Gastrocnemius medialis (tissue), 4 donors: ENCODE measurements at places on chromosomes 2 and 18.

- no peak for DNase-seq
Observed at GRCh38 chr2:191650896-191651773, 26.8 kb upstream of the NABP1 start.

DNA sequence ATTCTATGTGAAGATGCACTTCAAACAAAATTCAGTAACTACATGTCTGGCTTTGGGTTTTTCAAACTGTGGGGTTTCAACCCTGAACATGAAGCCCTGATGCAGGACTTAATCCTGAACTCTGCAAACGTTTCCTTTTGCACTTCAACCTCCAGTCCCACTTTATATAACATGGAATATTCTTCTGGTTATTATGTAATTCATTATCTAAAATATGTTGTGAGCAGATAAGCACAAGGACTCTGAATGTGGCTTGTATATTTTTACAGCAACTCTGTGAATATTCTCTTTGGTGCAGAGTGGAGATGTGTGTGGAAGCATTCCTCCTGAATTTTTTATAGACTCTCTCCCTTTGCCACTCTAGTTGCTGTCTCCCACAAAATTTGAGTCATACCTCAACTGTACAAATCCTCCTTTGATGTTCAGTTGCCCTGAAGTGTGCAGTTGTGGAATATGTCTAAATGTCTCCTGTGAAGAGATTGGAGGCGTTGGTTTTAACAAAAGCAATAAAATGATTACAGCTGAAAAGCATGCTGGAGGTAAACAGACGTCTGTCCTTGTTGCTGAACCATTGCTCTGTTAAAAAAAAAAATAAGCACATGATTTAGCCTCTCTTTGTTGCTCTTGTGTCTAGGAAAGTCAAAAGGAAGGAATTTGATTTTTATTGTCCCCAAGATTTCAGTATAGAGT, 205.1 kb upstream of the NRP2 start:
- DNase-seq = no peak

GRCh38 chr2:207831584-207832248, 62.0 kb upstream of the FZD5 start:
- no peak for DNase-seq

DNA sequence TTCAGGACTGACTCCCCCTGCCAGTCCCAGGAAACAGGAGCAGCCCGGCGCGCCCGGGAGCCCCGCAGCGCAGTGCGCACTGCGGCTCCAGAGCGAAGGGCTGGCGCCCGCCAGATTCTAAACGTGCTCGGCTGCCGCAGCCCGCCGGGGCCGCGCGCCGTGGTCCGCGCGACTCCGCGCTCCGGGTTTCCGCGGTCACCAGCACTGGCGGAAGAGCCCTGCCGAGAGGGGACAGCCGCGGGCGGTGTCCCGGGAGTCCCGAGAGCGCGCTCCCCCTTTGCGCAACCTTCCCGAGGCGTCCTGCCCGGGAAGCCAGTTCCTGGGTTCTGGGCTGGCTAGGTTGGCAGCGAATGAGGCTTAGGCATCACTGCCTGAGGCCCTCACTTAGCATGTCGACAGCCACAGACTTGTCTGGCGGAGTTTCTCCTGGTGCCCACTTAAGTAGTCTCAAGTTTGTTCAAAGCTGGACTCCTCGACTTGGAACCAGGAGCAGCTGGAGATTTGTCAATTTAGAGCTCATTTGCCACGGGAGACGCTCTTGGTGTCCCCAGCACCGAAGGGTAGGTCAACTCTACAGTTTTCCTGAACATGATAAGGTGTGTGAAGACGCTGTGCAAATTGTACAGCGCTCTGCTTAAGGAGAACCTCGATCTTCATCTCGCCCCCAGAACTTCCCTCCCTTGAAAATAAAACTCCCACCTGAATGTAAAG, 1.5 kb upstream of the VSNL1 start:
- DNase-seq = peak; percentile 54

GRCh38 chr2:27798948-27799645, 27.6 kb downstream of the MRPL33 start:
- DNase-seq = no peak

DNA sequence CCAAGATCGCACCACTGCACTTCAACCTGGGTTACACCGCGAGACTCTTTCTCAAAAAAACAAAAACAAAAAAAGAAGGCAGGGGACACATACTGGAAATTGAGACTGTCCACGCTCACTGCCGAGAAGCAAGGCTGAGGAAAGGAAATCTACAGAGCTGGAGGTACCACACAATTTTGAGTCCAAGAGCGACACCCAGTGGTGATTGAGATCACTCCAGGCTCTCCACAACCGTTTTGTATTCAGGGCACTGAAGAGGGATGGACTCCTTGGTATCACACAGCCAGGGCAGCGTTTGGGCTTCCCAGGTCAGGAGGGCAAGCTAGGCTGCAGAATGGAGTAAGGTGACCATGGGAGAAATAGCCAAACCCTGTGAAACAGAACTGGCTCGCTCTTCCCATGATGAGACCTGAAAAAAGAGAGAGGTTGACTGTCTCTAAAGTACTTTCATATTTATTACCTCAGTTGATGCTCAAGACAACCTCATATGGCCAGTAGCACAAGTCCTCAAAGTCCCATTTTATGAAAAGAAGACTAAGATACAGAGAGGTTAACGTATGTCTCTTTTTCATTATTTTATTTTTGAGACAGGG, 74.5 kb upstream of the YPEL5 start:
- peak; percentile 33 for DNase-seq

- DNase-seq = no peak
Observed at GRCh38 chr2:173079141-173079540, 3.5 kb downstream of the MAP3K20 start.

DNA sequence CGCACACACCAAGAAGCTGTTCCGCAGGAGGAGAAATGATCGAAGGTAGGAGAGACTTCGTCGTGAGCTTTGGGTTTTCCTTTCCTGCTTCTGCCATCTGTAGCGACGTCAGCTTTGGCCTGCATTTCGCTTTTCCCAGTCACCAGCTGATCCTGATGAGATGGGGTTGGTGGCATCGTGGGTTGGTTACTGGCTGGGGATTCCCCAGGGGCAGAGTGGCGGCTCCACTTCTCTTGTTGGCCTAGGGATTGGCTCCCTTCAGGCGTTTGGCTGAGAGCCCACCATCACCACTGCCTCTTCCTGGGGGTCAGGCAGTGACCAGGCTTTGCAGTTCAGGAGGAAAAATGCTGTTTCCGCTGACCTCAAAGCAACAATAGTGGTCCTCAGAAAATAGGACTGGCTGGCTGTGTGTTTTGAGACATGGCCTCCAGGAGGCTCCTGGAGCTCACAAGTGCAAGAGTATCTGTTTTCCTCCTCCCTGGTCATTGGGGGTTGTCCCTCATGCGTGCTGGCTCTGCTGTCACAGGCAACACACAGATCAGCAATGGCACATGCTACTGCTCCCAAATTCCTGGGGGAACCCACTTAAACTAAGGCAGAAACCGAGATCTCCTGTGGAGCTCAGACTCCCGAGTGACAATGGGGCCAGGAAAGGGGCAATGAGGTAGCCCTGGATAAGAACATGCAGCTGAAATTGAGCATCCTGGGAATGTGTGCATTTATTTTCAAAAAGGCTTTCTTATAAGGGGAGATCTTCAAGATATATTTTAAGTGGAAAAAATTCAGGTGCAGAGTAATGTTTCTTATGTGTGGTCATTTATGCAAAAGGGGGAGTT, 173.0 kb downstream of the CTIF start:
- DNase-seq = no peak

DNA sequence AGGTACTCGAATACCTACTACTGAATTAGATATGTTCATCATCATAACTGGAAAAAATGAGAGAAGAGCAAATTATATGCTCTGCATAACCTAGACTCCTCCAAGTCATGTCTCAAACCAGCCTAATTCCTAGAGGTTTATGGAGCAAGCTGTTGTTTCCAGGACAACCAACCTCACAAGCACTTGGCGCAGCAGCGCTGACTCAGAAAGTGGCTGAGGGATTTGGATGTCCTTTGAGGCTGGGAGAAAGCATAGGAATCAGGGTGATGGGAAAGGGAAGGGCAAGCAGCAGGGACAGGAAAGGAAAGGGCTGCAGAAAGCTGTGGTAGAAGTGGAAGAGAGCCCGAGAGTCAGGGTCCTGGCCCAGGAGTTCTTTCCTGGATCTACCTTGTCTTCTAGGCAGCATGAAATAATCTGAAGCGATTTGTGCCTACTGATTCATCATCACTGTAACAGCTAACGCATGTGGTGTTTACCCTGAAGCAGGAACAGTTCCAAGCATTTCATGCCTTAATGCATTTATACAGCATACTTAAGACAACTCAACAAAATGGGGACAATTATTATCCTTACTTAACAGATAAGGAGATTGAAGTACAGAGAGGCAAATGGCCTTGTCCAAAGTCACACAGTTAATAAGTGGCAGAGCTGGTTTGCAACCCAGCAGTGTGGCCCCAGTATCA, 3.7 kb downstream of the PLEK start:
- DNase-seq = no peak

GRCh38 chr2:120846406-120847095, 110.9 kb downstream of the GLI2 start:
- no peak for DNase-seq
